ENCODE measurements at places on chromosomes 4 and X.

GRCh38 chr4:23966725-23967124, 76.9 kb upstream of the PPARGC1A start:
- no peak for DNase-seq

DNA sequence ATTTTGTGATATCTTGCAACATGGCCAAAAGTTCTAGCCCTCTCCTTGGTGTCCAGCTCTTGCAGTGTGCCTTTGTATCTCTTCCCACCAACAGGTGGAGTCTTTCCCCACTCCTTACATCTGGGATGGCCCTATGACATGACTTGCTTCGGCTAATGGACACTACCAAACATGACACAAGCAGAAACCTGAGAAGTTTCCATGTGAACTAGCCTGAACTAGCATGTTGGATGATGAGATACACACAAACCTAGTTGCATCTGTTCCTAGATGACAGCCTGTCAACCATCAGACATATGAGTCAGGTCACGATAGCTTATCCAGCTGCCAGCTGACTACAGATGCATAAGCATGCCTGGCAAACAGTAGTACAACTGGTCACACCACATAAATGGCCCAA, 207.5 kb upstream of the FTHL17 start:
- DNase-seq: no peak

- DNase-seq: no peak
Measured at GRCh38 chrX:128805236-128805635, 718.1 kb downstream of the SMARCA1 start.

DNA sequence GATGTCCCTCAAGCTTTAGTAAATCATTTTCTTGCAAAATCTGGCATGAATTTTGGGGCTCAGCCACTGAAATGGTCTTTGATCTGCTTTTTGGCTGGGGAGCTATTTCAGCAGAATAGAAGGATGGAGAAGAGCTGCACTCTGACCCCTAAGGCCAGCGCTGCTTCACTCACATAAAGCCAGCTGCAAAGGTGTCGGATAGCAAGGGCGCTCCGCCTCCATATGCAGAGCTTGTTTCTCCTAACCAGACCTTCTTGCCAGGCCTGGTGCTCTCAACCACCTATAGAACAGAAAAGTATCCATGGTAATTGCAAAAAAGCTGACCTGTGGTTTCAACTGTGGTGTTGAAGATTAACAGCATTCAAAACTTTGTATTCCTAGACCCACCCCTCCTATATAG, 24.1 kb upstream of the COQ2 start:
- DNase-seq: no peak

DNA sequence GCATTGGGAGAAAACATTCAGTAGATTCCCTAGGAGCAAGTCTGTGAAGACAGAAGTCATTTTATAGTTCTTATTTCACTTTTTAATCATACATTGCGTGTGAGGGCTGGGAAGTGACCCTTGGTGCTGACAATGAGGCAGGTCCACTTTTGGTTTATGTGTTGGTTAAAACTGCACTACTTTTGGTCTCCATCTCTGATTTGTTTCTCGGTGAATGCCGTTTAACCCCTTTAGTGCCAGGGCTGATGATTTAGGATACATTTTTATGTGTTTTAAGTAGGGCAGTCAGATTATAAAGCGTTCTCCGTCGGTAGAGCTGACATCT, 110.4 kb downstream of the AFF1 start:
- DNase-seq: no peak

- DNase-seq: no peak
Measured at GRCh38 chr4:18111081-18111480, 89.5 kb upstream of the LCORL start.

DNA sequence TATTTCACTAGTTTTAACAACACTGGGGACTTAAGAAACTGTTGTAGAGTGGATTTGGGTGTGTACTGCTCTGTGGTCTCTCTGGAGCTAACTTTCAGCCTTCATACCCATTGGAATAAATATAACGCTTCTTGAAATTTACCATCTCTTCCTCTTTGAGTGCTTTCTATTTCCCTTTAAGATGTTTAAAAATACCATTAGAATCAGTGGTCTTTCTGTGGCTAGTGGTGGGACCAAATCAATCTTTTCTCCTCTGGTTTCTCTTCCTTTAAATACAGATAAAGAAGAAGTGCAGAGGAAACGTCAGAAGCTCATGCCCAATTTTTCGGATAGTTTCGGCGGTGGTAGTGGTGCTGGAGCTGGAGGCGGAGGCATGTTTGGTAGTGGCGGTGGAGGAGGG, 92.0 kb downstream of the NFKB1 start:
- DNase-seq: no peak

- DNase-seq: no peak
Measured at GRCh38 chr4:8606966-8607365, 14.4 kb downstream of the CPZ start.

DNA sequence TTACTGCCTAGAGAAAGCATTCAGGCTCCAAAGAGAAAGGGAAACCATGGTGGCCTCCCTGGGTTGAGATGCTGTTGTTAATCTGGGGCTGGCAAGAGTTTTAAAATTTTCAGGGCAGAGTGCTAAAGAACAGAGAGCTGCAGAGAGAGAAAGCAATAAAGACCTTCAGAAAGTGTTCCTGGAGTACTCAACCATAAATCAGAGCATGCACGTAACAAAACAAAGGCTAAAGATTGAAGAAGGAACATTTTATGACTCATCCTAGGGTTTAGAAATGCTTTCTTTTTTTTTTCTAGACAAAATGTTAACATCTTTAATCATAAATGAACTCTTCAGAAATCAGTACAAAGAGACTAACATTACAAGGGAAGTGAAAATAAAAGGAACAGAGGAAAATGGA, 562.3 kb upstream of the NDST4 start:
- no peak for DNase-seq

GRCh38 chrX:29143756-29144155, 556.5 kb downstream of the IL1RAPL1 start:
- DNase-seq: no peak

DNA sequence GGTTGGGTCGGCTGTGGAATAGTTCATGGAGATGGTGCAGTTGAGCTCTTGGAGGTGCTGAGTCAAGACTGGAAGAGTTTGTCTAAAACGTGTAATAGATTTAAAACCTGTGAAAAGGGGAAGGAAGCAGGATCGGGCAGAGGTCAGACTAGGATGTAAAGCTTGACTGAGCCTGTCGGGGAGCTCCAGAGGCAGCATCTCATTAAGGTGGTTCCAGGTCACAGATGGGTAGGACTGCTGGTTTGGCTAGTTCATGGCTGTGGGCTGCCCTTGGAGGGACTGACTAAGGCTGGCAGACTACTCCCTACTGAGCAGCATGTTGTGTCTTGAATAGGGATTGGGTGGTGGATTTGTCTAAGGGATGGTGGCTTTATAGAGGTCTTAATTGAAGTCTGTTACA, 28.4 kb upstream of the WDR1 start:
- no peak for DNase-seq

DNA sequence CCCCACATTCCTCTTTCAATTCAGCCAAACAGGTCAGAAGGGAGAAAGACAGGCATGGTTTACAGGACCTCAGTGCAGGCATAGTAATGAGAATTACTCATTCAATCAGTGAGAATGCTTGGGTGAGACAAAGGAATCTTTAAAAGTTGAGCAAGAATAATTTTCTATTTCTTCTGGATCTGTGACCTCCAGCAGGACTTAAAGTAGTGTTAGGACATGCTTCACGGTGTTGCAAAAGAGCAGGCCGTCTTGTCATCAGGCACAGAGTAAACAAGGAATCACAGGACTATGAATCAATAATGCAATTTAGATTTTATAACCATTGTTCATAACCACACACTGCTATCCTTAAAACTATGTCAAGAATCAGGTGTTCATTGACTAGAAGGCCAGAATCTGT, 130.6 kb upstream of the GLRA2 start:
- DNase-seq: no peak

DNA sequence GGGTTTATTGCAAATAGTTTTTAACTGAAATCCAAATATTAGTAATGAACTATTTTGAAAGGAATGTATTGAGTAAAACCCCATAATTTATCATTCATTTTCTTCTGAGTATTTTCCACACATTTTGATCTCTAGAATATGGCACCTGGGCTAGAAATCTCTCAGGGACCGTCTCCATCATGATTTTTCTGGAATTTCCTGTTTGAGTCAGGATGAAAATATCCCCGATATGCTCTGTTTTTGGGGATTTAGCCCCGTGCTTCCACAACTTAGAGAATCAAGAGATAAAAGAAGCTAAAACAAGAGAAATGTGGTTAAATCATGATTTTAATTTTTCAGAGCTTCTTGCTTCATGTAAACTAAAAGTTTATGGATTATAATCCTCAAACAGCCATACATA, 114.2 kb downstream of the SPCS3 start:
- DNase-seq: no peak

GRCh38 chr4:89469930-89470375, 162.4 kb upstream of the GPRIN3 start:
- no peak for DNase-seq

- DNase-seq: no peak
Measured at GRCh38 chr4:3689576-3690550, 76.3 kb upstream of the ADRA2C start.

GRCh38 chr4:15668566-15669435, 12.8 kb upstream of the FAM200B start:
- DNase-seq: no peak

Data from stimulated activated CD8-positive, alpha-beta memory T cell treated with anti-CD3 and anti-CD28 coated beads, Interleukin-12 subunit alpha, Interleukin-12 subunit beta, amount 100 ng/mL, for 4 hours (primary cell).